Effector CD8-positive, alpha-beta T cell (primary cell): ENCODE measurements at places on chromosomes 2 and 18.

- no peak for DNase-seq
Measured at GRCh38 chr2:86400321-86400720, 40.9 kb upstream of the KDM3A start.

- no peak for DNase-seq
Measured at GRCh38 chr18:70197026-70197425, 8.5 kb downstream of the RTTN start.

DNA sequence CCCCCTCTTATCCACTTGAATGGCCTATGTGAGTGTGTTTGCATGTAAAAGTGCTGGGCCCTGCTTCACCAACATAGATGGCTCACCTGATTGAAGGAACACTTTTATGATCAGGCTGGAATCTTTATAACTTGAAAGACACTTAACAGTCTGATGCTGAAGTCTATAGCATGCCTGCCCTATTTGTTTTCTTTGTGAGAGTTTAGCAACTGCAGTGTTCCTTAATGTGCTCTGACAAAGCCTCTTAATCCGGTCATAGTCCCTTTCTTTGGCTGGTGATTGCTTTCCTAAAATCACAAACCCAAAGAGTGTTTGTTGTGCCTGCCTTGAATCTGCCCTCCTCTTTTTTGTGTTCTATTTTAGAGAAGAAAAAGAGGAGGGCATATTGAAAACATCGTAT is 1382.8 kb upstream of the CELF4 start:
- no peak for DNase-seq

- DNase-seq: no peak
Measured at GRCh38 chr2:240000671-240001070, 24.5 kb downstream of the NDUFA10 start.

- DNase-seq: no peak
Measured at GRCh38 chr18:28181616-28182015, 4.7 kb upstream of the CDH2 start.

DNA sequence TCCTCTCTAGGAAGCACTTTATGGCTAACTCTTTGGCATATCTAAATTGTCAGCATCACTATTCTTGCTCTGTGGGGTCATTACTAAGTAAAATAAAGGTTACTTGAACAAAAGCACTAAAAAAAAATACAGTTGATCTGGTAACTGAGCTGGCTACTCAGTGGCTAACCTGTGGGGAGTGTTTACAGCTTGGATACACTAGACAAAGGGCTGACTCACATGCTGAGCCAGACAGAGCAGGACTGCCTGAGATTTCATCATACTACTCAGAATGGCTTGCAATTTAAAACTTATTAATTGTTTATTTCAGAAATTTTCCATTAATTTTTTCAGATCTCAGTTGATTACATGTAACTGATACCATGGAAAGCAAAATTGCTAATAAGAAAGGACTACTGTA is 1690.4 kb upstream of the SLC39A10 start:
- DNase-seq: no peak

DNA sequence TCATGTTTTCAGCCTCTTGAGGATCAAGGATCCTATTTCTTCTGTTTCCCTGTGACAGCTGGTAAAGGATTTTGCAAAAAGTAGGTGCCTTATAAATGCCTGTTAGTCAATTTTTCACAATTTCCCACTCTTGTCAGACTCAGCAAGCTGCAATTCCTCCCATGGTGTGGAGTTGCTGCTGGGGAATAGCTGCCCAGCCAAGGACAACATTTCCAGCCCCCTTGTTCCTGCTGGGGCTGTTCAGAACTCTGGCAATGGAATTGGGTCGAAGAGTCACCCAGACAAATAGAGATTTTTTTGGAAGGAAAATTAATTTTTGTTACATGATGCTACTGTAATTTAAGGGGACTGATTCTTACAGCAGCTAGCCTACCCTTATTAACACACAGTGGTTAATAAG is 43.7 kb downstream of the FSHR start:
- DNase-seq: no peak

DNA sequence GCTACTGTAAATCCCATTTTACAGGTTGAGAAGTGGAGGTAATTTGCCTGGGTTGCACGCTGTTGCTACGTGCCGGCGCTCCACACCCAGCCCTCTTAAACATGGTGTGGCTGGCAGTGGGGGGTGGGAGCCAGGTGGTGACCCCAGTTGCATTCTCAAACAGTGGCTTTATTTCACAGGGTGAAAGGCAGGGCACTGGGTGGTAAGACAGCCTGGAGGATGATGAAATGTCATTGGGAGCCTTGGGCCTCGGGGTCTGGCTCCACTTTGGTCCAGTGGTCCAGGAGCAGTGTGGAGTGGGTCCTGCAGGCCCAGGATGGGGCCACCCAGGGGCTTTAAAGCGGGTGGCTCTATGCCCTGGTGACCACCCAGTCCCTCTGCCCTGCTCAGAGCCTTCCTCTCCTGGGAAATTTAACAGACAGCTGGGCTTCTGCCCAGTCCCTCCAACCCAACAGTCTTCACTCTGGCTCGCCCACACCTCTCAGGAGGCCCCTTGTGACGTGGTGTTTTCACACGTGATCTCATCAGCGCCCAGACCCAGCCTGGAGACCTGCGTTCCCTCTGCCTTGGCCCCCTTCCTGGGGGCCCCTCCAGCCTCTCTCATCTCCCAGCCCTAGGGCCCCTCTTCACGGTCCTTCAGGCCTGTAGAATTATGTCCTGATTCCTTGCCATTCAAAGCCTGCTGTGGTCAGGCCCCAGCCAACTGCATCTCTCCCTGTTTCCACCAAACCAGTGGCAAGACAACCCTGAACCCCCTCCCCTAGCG is 92.5 kb downstream of the INHBB start:
- DNase-seq: no peak
